Effector CD8-positive, alpha-beta T cell (primary cell): ENCODE measurements at places on chromosomes 2 and 18.

GRCh38 chr2:156334496-156335478, 2.3 kb upstream of the NR4A2 start:
- peak; percentile 80 for DNase-seq

GRCh38 chr2:43038034-43038695, 188.2 kb downstream of the ZFP36L2 start:
- no peak for DNase-seq

DNA sequence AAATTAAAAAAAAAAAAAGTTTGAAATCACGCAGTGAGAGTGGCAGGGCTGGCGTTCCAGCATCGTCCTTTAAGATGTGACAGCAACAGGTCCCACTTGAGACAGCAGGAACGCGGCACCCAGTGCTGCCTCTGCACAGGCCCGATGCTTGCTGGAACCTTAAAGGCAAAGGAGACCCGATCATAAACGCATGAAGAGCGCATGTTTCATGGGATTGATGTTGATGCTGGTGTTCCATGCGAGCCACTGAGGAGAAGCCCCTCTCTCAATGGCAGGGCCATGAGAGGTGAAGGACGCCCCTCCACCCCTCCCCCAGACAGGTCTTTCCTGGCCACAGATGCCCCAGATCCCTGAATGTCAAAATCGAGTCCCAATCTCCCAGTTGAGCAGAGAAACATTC, 17.9 kb upstream of the ALPI start:
- DNase-seq = no peak

DNA sequence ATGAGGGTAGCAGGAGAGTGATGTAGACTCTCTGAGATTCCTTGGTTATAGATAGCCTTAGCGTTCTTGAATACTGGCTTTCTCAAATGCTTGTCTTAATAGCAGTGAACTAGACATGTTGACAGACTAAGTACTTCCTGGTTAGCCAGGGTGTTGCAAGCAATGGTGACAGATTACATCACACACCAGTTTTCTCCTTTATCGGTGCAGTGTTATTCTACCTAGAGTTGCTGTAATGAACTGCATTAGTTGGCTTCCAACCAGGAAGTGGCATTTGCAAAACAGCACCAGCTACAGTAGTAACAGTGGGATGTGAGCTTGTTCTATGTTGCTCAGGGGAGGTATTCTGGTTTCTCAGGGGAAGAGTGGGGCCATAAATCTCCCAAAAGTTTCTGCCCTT, 582.2 kb upstream of the DDX18 start:
- DNase-seq = no peak

GRCh38 chr2:168433527-168433926, 22.5 kb upstream of the CERS6 start:
- no peak for DNase-seq

DNA sequence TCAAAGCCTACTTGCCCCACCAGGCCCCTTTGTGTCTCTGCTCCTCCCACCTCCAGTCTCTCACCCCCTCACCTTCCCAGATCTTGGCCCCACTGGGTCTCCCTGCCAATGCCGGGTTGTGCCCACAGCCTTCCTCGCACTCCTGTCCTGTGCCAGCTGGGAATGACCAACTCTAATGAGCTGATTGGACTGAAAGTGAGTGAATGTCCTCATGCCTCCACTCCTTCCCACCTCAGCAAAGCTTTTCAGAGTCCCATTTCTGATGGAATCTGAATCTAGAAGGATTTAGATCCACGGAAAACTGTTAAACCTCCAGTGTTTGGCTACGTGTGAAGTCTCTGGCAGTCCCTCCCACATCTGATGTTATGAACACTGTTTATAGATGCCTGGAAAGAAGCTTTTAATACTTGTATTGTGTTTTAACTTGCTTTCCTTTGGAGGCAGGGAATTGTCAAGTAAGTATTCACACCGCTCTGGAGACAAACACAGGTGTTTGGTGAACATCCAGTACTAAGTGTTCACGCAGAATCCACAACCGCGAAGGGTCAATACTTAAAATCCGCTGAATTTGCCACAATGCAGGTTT, 103.9 kb downstream of the RTN4 start:
- no peak for DNase-seq

DNA sequence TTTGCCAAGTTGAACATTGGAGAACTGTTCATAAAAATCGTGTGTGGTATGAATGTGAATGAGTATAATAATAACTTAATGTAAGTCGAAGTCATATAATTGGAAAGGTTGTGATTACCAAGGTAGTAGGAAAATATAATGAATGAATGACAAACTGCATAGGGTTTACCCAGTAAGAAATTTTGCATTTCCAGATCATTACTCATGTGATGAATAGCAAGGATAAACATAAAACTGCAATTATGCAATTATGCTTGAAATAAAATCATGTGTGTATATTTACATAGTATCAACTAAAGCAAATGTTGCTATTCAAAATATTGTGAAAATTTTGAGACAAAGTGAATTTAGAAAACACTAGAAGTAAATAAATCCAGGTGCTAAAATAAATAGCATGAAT, 1108.7 kb upstream of the TMEFF2 start:
- no peak for DNase-seq

GRCh38 chr2:241239552-241240202, 51.2 kb downstream of the ANO7 start:
- DNase-seq = no peak

- no peak for DNase-seq
These were observed 493.7 kb downstream of the TMX3 start for GRCh38 chr18:68221111-68221724.

DNA sequence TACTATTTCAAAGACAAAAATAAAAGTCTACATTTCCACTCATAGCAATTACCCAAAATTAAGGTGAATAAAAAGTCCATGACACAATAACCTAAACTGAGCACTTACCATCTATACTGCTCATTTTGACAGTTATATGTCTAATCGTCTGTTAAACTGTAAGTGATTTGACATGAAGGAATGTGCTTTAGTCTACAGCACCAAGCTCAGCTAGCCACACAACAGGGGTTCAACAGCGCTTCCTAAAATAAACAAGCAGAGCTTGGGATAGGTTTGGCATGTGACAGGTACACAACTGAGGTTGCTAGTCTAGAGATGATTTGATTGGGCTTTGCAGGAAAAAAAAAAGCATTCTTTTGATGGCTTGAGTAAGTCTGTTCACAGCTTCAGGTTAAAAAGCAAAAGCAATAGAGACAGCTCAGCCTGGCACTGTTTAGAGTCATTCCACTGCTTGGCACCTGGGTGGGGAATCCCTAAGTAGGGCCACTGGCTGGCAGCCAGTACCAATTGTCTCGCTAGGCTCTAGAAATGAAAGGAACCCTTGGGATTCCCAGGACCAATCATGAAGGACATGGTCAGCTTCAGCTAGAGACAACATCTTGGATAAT, 78.6 kb downstream of the BARD1 start:
- DNase-seq = no peak

DNA sequence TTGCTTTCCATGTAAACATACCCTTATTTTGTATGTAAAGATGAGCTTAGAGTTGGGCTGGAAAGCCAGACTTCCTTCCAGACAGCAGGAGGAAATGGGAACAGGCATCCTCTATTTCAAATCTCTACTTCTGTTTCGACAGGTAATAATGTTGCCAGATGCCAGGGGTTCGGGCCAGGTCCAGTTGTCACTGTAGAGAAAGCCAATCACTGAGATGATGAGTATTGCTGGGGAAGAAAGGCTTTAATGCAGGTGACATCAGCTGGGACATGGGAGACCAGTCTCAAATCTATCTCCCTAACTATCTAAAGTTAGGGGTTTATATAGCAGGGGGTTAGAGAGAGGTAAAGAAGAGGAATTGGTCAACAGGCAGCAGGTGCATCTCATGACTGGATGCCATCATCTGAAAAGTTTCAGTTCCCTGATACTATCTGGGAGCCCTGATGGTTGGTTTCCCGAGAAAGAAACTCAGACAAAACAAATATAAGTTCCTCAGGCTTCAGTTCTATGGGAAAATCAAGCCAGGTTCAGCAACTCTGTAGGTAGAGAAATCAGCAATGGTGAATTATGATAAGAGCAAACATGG, 9.3 kb upstream of the MTCL1 start:
- no peak for DNase-seq

- DNase-seq = no peak
These were observed 37.3 kb downstream of the GKN2 start for GRCh38 chr2:68915393-68915792.

DNA sequence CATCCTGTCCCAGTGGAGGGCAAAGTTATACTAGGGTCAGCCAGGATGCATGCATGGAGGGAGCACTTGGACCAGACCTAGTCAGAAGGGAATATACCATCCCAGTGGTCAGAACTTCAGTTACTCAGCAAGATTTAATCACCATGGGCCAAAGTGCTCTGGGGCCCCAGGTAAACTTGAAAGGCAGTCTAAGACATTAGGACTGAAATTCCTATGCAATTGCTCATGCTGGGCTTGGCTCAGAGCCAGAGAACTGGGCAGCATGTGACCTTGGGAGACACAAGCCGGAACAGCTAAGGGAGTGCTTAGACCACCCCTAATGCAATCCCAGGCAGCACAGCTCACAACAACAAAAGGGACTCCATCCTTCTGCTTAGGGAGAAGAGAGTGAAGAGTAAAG, 401.3 kb downstream of the KCNJ3 start:
- DNase-seq = no peak

GRCh38 chr2:217599906-217600305, 402.9 kb downstream of the TNS1 start:
- no peak for DNase-seq

GRCh38 chr2:25572638-25573037, 100.7 kb downstream of the DTNB start:
- no peak for DNase-seq

- DNase-seq = no peak
These were observed 10.6 kb downstream of the CFAP210 start for GRCh38 chr2:169683425-169684134.

- DNase-seq = no peak
These were observed 328 bp downstream of the EGR4 start for GRCh38 chr2:73292906-73293533.

- DNase-seq = no peak
These were observed 223.4 kb downstream of the CCDC102B start for GRCh38 chr18:69021211-69021805.

DNA sequence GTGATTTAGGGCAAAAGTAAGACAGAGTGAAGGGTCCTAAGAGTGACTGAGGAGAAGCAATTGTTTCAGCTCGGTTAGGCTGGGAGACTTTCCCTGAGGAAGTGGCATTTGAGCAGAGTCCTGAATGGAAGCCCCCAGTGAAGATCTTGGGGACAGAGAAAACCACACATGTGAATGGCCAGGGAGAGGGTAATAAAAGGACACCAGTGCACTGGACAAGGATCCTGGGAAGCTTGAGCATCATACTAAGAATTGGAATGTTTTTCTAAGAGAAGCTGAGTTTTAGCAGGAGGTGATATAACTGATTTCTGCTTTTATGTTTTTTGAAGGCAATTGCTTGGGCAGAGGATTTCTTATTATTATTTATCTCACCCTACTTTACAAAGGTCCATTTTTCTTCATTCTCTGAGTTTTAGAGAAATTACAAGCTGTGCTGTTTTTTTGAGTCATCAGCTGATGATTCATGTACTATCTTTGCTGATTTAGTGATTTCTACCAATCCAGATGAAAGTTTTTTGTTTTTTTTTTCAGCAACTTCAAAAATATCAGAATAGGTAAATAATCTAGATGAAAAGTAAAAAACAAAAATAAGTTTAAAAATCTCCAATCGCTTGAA, 43.5 kb downstream of the MFSD6 start:
- DNase-seq = no peak

- DNase-seq = no peak
These were observed 44.2 kb upstream of the STAT4 start for GRCh38 chr2:191195021-191195420.
